ENCODE measurements at places on chromosomes 11 and 22.

GRCh38 chr11:57459164-57460021, 935 bp upstream of the RTN4RL2 start:
- DNase-seq: no peak

DNA sequence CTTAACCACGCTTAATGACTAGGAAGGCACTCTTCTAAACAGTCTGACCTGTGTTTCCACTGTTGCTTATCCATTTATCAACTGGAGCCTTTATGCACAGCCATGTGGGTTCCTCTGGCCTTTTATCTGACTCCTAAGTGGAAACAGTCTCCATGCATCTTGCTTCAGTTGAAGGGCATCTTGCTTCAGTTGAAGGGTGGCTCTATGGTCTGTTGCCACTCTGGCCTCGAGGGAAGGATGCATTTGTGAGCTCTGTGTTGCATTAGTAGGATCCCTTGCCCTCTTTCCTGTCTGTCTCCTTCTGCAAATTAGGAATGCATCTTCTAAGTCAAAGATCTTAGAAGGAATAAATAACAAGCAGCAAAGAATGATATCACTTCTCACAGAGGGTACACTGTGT, 25.8 kb upstream of the C11orf96 start:
- DNase-seq: no peak

GRCh38 chr22:29201782-29202181, 3.9 kb upstream of the EMID1 start:
- DNase-seq: peak; percentile 29

DNA sequence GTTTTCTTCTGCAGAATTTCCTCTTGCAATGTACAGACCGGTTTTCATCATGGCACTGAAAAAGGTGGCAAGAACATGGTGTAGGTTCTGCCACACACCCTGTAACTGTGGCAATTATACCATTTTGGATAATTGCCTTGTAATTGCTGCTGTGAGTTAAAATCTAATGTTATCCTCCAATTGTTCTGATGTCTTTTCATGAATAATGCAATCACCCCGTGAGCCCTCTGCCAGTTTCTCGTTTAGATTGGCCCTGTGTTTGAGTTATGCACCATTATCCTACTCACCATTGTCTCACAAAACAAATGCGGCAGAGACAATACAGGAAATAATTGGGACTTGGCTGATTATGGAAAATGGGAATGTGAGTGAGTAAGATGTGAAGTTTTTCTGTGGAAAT, 61.8 kb upstream of the MTNR1B start:
- DNase-seq: no peak

GRCh38 chr22:38748487-38749136, 7.2 kb downstream of the SUN2 start:
- no peak for DNase-seq

- DNase-seq: no peak
Observed at GRCh38 chr22:22931557-22932270, 44.1 kb downstream of the IGLL5 start.

GRCh38 chr11:126598344-126599216, 243.1 kb downstream of the ST3GAL4 start:
- no peak for DNase-seq

GRCh38 chr22:38228873-38229740, 27.3 kb downstream of the MAFF start:
- no peak for DNase-seq

DNA sequence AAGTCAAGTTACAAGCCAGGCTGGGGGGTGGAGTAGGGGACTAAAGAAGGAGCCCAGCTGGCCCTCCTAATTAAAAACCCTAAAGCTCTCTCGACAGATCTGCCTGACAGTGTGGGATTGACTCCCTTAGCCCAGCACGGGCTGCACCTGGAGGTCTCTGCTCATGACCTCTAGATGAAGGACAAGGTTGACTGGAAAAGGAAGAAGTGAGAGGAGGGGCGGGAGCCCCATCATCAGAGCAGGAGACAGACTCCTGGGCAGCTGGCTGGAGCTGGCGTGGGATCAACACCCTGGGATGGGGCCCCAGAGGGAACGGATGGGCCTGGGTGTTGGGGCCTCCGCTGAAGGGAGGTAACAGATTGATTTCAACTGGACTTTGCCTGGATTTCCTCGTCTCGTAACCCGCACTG, 46.1 kb downstream of the RPUSD4 start:
- DNase-seq: no peak

DNA sequence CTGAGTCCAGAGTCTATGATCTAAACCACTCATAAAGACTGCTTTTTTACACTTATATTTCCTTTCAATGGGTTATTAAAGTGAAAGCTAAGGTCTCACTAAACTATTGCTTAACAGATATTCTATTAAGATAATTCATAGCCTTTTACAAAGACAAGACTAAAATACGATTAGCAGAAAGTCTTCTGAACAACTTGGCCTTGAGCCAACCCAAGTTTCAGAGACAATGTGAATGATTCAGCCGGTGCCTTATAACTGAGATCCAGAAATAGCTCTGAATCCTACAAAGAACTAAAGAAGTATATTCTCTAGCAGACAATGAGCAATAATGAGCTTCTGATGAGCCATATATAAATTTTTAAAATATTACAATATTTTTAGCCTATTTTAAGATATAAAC, 41.5 kb upstream of the CARD18 start:
- DNase-seq: no peak

DNA sequence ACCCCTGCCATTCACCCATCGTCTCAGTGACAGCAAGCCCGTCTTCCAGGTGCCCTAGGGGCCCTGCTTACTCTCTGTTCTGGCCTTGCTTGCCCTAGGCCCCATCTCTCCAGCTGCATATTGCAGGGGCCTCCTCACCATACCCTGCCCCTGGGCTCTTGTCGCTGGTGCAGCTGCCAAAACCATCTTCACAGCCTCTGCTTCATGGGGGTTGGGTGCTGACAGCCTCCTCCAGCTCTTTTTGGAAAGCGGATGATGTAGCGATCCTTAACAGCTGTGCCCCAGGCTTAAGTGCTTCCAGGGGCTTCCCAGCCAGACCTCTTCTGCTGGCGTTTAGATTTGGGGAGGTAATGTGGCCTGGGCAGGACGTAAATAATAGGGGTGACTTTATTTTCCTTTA, 61.2 kb upstream of the SUSD2 start:
- no peak for DNase-seq

DNA sequence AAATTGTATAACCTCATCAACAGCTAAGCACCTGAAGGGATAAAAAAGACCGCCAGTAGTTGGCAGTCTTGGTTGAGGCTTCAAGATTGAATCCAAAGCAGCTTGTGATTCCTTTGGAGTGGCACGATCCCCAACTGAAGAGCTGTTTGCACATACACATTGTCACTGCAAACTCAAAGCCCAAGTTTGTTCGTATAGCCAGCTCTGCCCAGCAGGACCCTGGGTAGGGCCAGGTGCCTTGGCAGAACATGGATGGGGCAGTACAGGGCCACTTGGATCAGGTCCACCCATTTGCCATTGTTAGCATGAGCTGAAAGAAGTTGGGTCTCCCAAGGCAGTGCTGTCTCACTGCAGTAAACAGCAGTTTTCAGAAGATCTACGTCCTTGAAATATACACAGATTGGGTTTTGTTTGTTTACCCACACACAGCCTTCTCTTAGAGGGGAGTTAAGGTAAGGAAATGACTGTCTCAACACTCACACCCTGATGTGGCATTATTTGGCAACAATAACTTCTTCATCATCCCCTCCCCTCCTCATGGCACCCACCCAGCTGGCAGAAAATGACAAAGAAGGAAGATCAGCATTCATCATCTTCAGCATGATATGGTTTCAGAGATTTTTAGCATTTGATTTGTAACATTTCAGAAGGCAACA, 132.9 kb downstream of the COMMD9 start:
- no peak for DNase-seq

- no peak for DNase-seq
Observed at GRCh38 chr22:24053481-24054226, 42.5 kb downstream of the CABIN1 start.

DNA sequence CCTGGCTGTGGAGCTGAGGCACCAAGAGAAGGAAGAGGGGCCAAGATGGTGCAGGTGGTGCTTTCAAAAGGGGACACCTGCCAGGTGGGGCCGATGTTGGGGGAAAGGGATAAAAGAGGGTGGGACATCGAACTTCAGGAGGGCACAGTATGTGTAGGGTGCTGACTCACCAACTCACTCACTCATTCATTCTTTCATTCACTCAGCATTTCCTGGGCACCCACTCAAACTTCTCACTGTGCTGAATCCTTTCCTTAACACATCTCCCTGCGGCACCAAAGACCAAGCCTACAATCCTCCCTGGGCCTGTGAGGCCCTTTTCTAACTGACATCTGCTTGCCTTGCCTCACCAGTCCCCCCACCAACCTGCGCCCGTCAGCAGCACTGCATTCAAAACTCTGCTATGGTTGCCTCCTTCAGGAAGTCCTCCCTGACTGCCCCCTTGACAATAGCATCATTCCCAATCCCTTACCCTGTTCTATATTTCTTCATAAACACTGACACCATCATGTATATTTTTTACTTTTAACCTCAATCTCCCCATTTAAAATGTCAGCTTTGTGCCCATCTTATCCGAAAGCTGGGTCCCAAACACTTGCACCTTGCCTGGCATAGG, 246.6 kb downstream of the MN1 start:
- DNase-seq: no peak

DNA sequence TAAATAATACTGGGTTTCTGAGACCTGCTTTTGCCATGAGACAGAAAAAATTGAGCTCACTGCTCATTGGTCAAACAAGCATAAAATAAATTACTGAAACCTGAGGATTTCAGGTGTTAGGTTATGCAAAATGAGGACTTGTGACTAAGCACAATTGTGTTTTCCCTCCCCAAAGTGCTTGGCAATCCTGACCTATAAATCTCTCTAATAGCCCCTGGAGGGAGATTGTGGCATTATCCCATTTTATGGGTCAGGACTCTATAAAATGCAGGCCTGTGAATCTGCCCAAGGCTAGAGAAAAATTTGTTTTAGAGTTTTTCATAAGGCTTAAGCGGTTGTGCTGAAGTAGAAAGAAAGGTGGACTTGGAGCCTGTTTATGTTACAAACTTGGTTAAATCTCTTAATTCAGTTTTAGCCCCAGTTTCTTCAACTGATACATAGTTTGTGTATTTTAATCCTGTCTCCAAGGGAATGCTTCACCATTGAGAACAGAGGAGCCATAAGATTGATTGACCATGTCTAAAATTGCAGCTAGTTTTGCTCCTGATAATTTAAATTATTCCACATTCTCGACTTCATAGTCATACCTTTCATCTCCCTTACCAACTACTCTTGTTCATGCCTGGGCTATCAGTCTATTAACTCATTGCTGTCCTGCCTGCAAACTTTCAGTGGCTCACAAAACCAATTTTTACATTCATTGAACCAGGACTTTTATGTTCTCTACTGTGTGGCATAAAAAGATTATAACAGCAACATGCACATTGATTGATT, 63.6 kb upstream of the LRRC4C start:
- no peak for DNase-seq

DNA sequence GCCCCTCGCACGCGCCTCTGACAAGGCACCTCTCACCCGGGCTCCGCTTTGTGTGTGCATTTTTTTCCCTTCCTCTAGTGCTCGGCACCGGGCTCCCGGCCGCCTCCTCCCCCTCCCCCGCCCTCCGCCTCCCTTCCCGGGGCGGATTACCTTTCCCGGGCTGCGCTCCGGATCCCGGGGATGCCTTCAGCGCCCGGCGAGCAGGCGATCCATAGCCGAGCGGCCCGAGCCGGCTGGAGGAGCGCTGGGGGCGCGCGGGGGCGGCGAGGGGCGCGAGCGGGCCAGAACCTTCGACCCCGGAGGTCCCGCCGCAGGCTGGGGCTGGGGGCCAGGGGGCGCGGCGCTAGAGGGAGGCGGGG, 282 bp downstream of the MPPED2 start:
- peak; percentile 69 for DNase-seq

DNA sequence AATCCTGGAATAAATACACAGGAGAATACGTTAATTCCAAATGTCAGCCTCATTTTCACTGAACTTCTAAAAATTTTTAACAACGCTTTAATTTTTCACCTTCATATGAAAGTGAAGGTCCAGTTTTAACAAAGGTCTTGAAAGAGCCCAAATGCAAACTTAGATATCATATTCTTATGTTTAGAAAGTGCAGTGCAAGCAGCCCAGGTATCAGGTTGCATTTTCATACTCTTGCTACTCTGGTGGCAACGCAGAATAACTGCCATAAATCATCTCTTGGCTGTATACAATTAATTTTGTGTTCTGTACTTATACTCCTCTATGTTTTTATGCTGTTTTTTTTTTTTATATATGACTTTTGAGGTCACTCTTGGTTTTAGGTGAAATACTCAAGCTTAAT, 496.7 kb upstream of the ARHGAP42 start:
- no peak for DNase-seq

DNA sequence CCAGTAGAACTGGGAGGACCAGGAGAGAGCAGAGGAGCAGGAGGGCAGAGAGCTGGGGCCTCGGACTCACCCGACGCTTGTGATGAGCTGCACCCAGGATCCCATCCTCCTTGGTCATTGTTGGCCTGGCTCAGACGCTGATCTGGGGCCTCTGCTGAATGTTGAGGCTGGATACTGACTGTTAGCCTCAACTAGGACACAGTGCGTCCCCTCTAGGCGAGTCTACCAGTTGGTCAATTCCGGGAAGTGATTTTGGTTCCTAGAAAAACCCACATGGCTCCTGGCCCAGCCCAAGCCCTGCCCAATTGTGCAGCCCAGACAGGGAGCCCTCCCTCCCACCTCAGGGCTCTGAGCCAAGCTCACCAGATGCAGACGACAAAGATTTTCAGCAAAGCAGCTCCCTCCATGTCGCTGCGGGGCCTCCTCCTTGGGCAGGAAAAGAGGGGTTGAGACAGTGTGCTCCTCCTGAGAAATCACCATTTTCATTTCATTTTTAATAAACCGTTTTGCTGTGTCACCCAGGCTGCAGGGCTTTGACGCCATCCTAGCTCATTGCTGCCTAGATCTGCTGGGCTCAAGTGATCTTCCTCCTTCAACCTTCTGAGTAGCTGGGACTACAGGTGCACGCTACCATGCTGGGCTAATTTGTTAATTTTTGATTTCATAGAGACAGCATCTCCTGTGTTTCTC, at the start of gene APOL4:
Gene APOL4 (minus strand): TSS at position 180 of the 690 bp plus-strand sequence. CDS start 75 bp downstream, at position 105.
- no peak for DNase-seq

DNA sequence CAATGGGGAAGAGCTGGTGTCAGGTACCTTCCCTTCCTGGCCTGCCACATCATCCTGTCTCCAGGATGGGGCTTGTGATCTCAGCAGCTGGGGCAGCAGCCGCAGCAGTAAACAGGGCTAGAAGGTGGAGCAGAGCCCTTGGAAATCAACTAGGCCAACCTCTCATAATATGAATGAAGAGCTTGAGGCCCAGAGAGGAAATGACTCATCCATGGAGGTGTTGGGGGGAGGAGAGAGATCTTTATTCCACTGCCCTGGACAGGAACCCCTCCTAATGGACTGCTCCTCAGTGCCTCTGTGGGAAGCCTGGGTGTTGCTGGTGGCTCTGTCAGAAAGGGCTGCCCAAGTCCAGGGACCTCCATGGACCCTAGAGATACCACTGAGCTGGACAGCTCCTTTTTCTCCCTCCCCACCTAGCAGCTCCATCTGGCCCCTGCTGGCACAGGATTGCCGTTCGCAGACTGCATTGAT, 111.8 kb downstream of the OSBP2 start:
- DNase-seq: no peak

- DNase-seq: no peak
Observed at GRCh38 chr11:70948855-70949531, 303.4 kb downstream of the SHANK2 start.

All from D341Med (cell line).